ENCODE measurements at places on chromosomes 16 and 17.

DNA sequence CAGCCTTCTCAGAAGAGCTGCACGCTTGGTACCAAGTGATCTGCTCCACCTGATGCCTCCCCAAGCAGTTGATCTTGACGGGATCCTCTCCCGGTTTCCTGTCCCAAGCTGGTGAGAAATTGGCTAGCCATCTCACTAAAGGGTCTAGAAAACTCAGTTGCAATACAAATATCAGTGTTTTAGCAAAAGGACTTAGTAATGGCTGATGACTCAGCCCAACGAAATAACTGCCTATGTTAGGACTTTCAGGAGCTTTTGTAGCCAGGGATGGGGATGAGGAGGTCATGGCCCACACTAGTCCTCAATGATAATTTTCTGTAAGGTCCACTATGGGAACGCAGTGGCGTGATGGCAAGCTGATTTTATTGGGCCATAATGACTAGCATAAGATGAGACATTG, 23.3 kb upstream of the ENGASE start:
- DNase-seq = no peak

GRCh38 chr17:5516060-5516792, 29.9 kb downstream of the MIS12 start:
- no peak for DNase-seq

GRCh38 chr16:86559802-86560305, 4.8 kb upstream of the MTHFSD start:
- no peak for DNase-seq

DNA sequence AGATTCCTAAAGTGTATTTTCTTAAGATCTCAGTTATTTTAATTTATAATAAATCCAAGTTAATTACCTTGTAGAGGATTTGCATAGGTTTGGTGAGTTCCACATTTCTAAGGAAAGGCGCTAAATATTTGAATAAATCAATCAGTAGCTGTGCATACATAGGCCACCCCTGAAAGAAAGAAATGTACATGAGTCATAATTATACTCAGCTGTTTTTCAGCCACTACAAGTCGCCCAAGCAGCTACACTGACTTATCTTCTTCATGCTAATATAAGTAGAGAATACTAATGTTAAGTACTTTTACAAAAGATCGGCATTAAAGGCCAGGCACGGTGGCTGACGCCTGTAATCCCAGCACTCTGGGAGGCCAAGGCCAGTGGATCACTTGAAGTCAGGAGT, 14.9 kb downstream of the SETD6 start:
- no peak for DNase-seq

GRCh38 chr17:16593356-16594102, 24.5 kb upstream of the ZNF287 start:
- DNase-seq = no peak

DNA sequence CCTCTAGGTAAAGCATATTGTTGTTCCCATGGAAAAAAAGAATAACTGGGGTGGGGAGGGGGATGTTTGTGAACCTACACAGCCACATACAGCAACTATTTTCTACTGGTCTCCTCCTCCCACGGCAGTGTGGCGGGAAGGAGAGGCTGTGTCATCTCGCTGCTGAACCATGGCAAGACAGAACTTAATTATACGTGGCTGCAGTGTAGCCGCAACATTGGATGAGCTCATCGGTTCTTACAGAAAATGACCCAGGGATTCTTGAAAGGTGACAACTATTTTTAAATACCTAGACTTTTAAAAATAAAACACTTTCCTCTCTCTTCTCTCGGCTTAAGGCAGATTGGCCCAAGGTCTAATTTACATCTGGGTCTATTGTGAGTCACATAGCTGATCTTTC, 19.8 kb upstream of the TEKT3 start:
- DNase-seq = no peak

DNA sequence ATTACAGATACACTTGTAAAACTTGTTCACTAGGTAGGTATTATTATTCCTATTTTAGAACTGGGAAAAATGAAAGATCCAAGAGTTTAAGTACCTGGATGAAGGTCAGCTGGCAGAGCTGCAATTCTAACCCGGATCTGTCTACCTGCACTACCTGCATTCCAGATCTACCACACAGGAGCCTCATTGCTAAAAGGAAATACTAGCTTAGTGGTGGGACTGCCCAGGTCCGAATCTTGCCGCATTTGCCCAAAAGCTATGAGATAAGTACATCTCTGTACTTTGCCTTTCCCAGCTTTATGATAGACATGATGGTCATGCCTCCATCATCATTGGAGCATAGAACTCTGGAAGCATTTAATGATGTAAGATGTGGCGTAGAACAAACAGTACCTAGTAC, 36.8 kb upstream of the TEKT3 start:
- DNase-seq = no peak
